ENCODE measurements at places on chromosomes 5 and 9.

DNA sequence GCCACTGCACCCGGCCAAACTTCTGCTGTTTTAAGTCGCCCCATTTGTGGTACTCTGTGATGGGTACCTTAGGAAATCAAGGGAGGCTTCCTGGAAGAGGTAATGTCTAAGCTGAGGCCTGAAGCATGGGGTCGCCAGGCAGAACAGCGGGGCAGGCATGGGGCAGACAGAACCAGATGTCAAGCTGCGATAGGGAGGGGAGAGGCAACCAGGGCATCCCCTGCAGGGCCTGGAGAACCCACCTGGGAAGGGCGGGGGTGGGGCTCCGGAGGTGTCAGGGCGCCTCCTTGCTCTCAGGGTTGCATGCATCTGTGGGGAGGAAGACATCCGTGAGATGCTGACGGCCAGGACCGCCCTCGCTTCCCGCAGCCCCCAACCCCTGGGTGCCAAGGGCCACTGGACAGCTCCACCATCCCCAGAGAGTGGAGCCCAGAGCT is 2.8 kb downstream of the LCN15 start:
- no peak for DNase-seq

- DNase-seq = no peak
Observed at GRCh38 chr9:36764364-36765076, 191.8 kb downstream of the MELK start.

DNA sequence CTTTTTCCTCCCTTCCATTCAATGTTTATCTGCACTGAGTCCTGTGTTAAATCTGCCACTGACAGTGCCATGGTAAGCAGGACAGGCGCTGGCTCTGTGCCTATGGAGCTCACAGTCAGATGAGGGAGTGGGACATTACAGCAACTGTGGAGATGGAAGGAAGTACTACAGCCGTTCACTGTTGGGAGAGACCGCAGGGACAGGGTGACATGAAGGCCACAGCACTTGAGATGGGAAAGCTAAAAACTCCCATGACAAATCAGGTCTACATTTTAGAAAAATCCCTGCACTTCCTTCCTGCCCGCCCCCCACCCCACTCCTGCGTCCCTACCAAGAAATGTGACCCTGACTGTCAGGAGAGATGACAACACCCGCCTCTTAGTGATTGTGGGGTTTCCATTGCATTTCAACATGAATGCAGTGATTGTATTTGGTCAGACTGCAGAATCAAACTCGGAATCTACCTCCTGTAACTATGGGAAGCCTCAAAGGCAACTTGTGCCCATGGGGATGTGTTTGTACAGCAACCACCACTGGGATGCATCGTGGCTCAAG is 56.4 kb downstream of the GTF3C4 start:
- no peak for DNase-seq

DNA sequence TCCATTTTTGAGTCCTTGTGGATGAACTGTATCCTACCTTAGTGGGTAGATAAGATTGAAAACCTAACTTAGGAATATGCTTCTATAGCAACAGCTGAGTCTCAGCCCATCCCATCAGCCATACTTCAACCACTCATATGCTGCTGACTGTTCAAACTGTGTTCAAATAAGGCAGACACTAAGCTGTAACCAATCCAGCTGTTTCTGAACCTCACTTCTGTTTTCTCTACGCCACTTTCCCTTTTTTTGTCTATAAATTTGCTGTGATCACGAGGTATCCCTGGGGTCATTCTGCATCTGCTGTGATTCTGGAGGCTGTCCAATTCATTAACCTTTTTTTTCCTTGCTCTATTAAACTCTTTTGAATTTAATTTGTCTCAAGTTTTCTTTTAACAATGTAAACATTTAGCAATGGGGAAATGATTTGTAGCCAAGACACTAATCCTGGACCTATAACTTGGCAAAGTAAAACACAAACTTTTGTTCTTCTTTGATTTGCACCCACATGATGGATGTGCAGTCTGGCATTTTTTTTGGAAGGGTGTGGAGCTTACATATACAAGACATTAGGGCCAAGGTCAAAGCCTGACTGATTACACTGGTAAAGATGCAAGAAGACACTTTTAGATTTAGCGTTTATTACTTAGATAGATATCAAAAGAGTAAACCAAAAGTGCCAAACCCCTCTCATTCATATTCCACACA is 14.9 kb upstream of the SCGB3A2 start:
- no peak for DNase-seq

DNA sequence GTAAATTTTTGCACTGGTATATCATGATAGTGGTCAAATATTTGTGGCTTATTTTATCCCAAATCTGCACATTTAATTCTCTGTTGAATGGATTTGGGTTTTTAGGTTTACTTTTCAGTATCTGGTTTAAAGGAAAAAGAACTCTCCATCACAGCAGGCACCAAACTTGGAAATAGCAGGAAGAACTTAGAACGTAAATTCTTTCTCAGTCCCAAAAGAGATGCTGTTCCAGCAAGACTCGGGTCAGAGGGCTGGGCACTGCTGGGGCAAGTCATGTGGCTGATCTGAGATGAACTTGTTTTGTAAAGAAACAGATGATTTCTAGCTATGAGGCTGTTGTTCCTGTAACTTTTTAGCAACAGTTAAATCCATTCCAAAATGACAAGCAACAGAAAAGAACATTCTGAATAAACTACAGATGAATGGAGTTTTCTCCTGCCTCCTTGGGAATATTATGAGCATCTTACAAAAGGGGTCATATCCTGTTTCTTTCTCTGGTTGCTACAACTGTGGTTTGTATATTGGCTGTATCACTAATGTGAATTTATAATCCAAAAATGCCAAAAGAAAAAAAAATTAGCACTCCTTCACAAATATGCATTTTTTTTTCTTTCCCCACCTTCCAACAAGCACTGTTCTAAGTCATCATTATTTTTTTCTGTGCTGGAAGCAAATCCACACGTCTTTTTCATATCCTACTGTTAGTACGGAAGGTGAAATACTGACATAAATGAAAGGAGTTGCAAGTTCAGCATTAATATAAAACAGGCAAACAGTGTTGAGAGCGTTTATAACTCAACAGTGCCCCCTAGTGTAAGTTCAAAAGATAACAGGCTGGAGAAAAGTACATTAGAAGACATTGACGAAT is 31.1 kb downstream of the OR2K2 start:
- no peak for DNase-seq

DNA sequence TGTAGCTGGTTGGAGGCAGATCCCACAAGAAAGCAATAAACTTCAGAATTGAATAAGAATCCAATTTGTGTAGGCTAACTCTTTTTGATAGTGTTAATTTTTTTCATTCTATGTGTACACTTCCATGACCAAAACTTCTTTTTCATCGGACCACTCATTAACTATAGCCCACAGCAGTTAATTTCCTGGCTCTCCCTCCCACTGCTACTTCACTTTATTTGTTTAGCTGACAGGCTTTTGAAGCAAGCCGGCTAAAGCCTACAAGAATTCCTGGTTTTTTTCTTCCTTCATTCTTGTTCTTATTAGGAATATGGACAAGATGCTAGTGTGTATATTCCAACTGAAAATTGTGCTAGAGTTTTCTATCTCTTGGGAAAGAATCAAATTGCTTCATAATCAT is 329.2 kb upstream of the CCNH start:
- no peak for DNase-seq
